ENCODE measurements at places on chromosomes 7 and 10. TPM values are rescaled to one million over a fixed set of nuclear protein-coding genes. Genes with fewer than 3 reads are reported as not detected.

DNA sequence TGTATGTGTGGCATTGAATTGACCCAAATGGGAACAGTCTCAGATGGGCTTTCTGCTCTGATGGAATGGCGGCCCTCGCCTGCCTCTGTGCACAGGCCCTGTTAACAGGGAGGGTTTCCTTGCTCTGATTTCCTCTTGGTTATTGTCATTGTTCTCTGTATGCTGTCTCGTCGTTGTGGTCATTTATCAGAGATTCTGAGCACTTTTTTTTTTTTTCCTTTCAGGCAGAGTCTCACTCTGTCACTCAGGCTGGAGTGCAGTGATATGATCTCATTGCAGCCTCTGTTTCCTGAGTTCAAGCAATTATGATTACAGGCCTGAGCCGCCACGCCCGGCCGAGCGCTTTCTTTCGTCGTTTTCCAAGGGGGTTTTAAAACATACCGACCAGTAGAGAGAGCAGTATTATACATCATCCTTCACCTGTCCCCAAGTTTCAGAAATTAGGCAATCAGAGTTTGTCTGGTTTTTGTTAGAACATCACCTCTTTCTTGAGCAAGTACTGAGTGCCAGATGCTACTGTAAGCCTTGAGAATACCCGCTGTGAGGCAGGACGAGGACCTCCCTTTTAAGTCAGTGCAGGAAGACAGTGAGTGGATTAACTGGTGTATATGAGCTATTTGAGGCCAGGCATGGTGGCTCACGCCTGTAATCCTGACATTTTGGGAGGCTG, 6.5 kb downstream of the CHST12 start:
- DNase-seq: no peak

GRCh38 chr10:123354521-123354920, 200.3 kb downstream of the BUB3 start:
- DNase-seq: no peak

DNA sequence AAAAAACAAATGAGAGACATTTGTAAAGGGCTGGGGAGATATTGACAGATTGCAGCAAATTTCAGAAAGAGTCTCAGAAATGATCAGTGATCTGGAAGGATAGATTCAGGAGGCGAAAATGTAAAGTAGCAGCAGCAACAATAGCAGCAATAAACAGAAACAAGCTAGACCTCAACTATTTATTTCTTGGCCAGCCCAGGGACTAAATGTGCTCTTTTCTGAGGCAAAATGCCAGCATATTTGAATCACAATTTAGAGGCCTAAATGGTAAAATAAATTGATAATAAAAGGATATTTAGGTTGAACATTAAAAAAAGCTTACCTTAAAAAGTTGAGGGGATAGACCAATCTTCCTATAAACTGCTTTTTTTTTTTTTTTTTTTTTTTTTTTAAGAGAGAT, 134.6 kb upstream of the ITGB1 start:
- no peak for DNase-seq

The SFTPA1 gene
- not detected for total RNA-seq

The RBP3 gene
- total RNA-seq: not detected

GRCh38 chr7:134902058-134902457, 84.2 kb upstream of the AGBL3 start:
- DNase-seq: no peak

- DNase-seq: no peak
Measured at GRCh38 chr7:99720800-99721595, 14.0 kb downstream of the CYP3A7 start.

- DNase-seq: no peak
Measured at GRCh38 chr10:90777621-90778020, 80.2 kb downstream of the HTR7 start.

DNA sequence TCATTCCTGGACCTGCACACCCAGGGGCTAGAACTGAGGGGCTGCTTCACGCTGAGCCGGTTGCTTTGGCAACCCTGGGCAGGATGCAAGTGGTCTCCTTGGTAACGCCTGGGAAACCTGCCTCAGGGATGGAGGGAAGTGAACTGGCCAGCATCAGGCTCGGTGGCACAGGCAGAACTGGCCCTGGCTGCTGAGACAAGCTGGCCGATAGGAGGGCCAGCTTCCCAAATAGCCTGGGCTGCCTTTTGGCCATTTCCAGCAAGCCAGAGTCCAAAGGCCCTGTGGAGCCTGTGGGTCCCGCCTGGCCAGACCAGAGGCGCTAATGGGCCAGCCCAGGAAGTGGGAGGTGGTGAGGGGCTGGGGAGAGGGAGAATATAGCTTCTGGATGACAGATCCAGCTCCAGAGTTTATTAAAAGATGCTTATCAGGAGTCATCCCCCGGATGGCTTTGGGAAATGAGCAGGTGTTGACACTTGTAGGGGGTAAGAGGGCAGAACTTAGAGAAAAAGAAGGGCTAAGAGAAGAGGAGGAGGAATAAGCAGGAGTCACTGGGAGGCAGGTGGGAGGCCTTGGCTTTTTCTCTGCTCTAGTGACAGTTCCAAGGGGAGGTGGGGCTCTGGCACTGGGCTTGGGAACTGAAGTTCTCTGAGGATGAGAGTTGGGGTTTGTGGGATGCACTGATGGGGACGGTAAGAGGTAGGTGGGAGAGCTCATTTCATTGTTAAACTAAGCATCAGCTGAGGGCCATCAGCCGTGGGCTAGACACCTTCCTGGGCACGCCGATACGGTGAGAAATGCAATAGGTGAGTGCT, 9.6 kb downstream of the NEURL1 start:
- DNase-seq: no peak

DNA sequence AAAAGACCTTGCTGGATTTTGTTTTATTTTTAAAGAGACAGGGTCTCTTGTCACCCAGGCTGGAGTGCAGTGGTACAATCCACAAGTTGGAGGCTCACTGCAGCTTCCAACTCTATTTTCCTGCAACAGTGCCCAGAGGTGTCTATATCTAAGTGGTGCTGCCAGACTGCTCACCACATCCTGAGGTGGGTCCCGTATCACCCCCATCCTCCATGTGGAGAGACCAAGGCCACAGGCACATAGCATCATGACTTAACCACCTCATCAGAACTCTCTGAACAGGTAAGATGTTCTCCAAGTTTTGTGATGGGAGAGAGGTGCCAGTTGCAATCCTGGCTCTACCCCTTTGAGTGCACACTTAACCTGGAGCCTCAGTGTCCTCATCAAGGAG, 98.2 kb downstream of the RNF216 start:
- DNase-seq: no peak

- peak; percentile 92 for DNase-seq
Measured at GRCh38 chr10:986137-986825, 2.0 kb upstream of the GTPBP4 start.

The CISD1 gene
- 14.4 TPM for total RNA-seq

The CLDN15 gene
- total RNA-seq: 3.1 TPM

GRCh38 chr7:147586526-147586925, 1004.0 kb upstream of the C7orf33 start:
- no peak for DNase-seq

- peak; percentile 99 for DNase-seq
Measured at GRCh38 chr7:81161451-81162075, 242.7 kb upstream of the SEMA3C start.

- no peak for DNase-seq
Measured at GRCh38 chr7:33919449-33919848, 14.1 kb downstream of the BMPER start.

The HOXA3 gene
- total RNA-seq: 1.5 TPM
